Fibroblast of villous mesenchyme (primary cell): ENCODE measurements at places on chromosomes 11 and 22. TPM values are rescaled to one million over a fixed set of nuclear protein-coding genes. Genes with fewer than 3 reads are reported as not detected.

DNA sequence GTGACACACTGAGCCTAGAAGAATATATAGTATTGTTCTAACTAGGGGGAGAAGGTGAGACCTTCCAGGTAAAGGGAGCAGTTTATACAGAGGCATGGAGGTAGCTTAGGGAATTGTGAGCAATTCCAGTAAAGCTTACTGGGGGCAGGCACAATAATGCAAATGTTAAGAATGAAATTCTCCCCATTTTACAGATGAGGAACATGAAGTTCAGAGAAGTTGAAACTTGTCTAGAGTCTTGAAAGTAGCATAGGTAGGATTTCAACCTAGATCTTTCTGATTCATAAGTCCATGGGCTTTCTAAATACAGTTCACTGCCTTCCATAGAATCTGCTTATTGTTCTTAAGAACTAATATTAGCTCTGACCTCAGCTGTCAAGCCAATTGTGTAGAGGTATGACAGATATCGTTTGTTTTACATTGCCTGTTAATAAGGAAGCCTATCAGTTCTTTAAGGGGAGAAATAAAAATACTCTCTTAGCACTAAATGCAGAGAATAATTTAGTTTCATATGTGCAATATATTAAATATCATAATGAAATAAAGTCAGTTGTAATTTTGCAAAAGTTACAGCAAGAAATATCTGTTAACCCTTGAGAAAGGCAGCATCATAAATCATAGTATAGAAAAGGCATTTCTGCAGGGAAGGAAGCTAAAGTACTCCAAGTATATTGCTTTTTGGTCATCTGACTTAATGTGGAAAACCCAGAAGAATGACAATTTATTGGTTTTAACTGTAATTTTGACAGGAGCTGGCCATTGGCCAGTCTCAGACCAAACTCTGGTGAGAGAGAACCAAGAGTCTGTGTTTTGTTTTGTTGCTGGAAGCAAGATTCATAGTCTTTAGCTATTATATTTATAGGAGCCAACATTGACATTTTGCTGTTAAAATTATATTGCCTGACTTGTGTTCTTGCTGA, 181.8 kb downstream of the UVRAG start:
- DNase-seq, result no peak

DNA sequence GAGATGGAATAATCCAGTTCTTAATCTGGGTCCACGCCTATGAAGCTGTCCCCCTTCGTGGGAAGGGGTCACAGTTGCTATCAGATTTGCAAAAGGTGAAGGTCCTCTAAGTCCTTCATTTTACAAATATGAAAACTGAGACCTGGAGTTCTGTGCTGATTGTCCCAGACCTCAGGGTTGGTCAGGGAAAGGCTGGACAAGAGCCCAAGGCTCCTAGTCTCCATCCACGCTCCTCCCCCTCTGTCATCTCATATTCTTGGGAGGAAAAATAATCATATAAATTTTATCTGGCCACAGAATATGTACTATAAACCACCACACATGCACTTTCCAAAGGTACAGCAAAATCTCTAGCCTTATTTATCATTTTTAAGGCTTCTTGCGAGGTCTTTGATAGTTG, 5.5 kb downstream of the PACSIN2 start:
- no peak for DNase-seq

DNA sequence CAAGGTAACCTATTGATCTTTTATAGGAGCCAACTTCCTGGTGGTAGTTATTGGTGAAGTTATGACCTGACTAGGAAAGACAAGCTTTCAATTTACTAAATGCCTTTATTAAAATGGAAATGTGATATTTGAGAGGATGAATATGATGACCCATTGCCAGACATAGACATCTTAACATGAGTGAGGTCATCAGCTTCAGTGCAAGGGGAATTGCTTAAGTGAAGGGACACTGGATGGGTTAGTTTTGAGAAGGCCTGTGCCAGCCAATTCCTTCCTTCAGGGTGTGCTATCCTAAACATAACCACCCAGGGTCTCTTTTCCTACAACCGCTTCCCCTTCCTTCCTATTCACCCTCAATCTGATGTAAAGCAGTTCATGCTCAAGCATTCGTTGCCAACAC, 21.5 kb downstream of the NAV2 start:
- no peak for DNase-seq

DNA sequence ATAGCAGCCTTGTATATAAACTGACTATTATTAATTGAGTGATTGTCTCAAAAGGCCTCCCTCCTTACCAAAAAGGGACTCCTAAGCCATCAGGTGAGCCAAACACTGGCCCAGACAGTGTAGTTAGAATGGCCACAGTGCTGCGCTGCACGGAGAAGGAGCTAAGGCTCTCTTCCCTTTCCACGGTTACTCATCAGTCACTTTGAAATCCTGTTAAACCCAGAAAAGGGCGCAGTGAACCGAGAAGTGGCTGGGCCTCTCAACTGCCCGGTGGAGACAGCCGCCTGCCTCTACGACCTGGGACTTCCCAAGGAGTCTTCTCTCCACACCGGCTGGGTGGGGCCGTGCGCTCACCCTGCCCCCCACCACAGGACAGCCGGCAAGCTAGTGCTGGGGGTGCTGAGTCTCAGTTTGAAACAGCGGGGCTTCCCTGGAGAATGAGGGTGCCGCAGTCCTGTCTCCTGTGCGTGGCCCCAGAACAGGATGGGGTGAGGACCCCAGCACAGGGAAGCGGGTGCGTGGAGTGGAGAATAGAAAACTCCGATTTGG, 1.3 kb downstream of the MYH9 start:
- no peak for DNase-seq

- DNase-seq, result peak; percentile 71
Observed at GRCh38 chr11:112113539-112114457, 27.1 kb downstream of the SDHD start.

GRCh38 chr11:18392434-18393321, 1.7 kb upstream of the LDHA start:
- no peak for DNase-seq

DNA sequence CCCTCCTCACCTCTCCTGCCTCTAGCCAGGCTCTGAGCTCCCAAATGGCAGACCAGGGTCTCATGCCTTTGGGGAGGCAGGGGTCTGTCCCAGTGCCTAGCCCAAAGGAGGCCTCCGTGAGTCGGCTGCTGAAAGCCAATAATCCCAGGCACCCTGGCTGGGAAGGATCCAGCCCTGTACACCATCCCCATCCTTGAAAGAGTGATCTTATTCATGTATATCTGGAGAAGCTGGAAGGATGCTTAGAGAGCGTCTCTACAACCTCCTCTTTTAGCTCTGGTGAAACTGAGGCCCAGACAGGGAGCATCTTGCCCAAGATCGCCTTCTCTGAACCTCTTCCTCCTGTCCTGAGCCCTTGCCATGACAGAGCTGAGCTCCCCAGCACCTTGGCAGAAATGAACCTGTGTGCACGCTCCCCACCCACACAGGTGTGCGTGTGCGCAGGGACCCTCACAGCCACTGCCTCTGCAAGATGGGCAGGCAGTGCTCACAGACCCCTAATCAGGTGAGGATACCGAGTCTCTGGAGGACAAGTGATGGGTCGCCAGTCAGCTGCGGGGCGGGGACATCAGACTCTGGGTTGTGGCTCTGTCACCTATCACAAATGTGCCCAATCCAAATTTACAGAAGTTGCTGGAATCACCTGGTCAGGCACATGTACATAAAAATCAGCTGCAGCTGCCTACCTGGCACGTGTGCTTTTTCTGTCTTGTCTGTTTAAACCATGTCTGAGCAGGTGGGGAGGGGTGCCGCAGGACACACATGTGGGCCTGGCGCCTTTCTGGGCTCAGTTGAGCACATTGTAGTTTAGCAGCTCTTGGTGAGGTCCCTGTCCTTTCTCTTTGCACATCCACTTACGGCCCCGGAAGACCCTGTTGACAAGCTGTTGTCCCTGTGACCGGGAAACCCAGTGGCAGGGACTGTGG, 49.3 kb upstream of the WNT7B start:
- DNase-seq, result no peak

SCGB1D2 gene
- total RNA-seq, result not detected in 2 replicates

TMEM135 gene
- total RNA-seq, result 30.0 and 35.4 TPM in 2 replicates

DNA sequence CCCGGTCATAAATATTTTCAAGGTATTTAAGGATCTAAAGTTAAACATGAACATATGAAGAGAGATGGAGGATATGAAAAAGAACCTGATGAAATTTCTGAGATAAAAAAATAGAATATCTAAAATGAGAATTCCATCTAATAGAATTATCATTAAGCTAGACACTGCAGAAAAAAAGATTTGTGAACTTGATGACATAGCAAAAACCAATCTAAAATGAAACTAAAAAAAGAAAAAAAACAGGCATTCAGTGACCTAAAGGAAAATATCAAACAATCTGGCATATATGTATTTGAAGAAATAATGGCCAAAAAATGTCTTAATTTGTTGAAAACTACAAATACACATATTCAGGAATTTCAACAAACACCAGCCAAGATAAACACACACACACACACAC, 81.6 kb upstream of the ZC3H12C start:
- DNase-seq, result no peak

- DNase-seq, result no peak
Observed at GRCh38 chr11:126440276-126440675, 84.8 kb downstream of the ST3GAL4 start.

DNA sequence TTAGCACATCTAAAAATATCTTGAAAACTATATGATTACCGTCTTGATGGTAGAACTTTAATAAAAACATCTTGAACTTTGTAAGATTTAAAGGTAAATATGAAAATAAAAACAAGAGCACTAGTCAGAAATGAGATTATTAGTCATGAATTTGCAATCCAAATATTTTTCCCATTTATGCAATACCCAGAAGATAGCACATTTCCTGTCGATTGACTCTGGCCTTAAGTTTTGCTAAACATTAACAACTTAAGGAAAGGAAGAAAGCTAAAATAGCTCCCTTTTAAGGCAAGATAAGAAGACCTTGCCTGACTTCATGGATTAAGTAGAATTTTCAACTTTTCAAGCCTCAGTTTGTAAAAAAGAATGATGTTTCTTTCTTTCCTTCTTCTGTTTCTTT, 1374.7 kb upstream of the RAG2 start:
- peak; percentile 44 for DNase-seq

DNA sequence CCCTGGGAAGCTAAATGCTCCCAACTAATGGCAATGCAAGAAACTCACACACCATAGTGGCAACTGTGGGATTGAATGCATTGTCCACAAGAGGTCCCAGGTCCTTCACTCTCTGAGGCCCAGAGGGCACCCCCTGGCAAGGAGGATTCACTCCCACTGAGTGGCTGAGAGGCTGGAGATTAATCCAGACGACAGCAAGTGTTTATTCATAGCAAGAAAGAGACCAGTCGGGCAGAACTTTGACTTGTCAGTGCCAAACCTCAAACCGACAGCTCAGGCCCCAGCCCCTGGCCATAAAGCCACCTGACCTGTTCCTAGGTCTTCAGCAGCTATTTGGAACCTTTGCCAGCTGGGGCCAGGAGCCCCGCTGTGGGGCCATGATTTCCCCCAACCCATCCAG, 54.5 kb upstream of the MPEG1 start:
- no peak for DNase-seq

DSCAML1 gene
- total RNA-seq, result not detected in 2 replicates

- no peak for DNase-seq
Observed at GRCh38 chr11:57477507-57478189, 17.3 kb downstream of the RTN4RL2 start.

GRCh38 chr11:121625777-121626506, 173.2 kb upstream of the SORL1-AS1 start:
- no peak for DNase-seq

GRCh38 chr22:47328550-47329243, 566.2 kb downstream of the TBC1D22A start:
- peak; percentile 85 for DNase-seq

NXPE1 gene
- not detected in 2 replicates for total RNA-seq

- DNase-seq, result no peak
Observed at GRCh38 chr11:19921976-19922688, 209.5 kb downstream of the NAV2 start.

DNA sequence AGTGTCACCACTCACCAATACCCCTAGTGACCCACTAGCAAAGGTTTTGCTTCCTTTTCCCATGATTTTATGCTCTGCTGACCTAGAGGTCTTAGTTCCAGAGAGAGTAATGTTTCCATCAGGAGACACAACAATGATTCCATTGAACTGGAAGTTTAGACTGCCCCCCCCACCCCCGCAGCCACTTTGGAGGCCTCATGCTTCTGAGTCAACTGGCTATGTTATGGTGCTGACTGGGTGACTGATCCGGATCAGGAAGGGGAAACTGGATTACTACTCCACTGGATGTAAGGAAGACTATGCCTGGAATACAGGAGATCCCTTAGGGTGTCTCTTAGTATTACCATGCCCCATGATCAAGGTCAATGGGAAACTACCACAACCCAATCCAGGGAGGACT, 633.6 kb downstream of the OPCML start:
- no peak for DNase-seq

DDX17 gene
- total RNA-seq, result 454 and 540 TPM in 2 replicates

DEFB131B gene
- total RNA-seq, result not detected in 2 replicates

DNA sequence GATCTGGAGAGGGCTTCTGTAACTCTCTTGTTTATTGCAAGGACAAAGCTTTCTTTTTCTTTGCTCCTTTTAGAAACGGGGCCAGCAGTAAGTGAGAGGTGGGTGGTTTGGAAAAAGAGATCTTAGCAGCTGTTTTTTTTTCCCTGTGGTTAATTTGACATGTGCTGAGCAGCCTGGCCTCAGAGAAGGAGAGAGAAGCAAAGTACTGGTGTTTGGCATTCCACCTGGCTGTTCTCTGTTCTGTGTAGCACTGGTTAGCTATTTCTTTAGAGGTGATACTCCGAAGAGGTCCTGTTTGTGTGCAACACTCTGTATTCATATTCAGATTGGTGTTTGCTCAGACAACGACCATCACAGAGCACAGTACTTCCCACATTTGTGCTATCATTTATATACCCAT, 80.8 kb upstream of the SORL1-AS1 start:
- DNase-seq, result no peak

UBQLNL gene
- under 0.01 TPM in 2 replicates for total RNA-seq

OR5P2 gene
- total RNA-seq, result under 0.01 TPM in 1 of 2 replicates, not detected in the other

- no peak for DNase-seq
Observed at GRCh38 chr11:117793583-117793982, 3.4 kb downstream of the DSCAML1 start.

GRCh38 chr11:117961896-117962295, 24.3 kb upstream of the IL10RA start:
- DNase-seq, result no peak

GRCh38 chr11:121961321-121961801, 154.7 kb downstream of the BLID start:
- DNase-seq, result peak; percentile 59

HEPACAM gene
- total RNA-seq, result under 0.01 and 0.86 TPM in 2 replicates

GRCh38 chr22:45127866-45128265, 35.9 kb upstream of the NUP50 start:
- peak; percentile 30 for DNase-seq

CREBZF gene
- total RNA-seq, result 41.5 and 49.9 TPM in 2 replicates

- no peak for DNase-seq
Observed at GRCh38 chr11:102395720-102396393, 48.8 kb downstream of the BIRC2 start.

SDHD gene
- total RNA-seq, result 121 and 140 TPM in 2 replicates

PRODH gene
- total RNA-seq, result not detected in 2 replicates

DUSP8 gene
- total RNA-seq, result 0.64 and 0.86 TPM in 2 replicates

GRCh38 chr11:82683029-82683428, 50.6 kb downstream of the FAM181B start:
- DNase-seq, result no peak

FUT4 gene
- total RNA-seq, result 4.3 and 4.5 TPM in 2 replicates

- no peak for DNase-seq
Observed at GRCh38 chr11:61392981-61393595, 701 bp downstream of the TMEM216 start.

MPZL2 gene
- total RNA-seq, result not detected in 2 replicates
